ENCODE measurements at places on chromosomes 3 and 15. TPM values are rescaled to one million over a fixed set of nuclear protein-coding genes. Genes with fewer than 3 reads are reported as not detected.

Gene PLS1
- total RNA-seq: 0.53 TPM

DNA sequence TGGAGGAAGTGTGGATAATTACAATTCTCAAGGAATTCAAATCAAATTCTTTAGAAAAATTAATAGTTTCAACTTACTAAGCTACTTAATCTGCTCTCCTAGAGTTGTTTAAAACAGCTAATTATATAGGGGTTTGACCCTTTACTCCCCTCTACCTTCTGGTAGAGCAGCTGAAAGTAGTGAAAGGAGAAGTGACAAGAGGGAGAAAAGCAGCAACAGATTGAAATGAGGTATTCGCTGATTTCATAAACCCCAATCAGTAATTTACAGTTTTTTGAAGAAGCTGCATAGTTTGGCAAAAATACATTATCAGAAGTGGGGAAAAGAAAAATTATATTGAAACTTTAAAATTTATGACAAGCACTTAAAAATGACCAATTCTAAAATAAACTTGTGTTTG, 52.8 kb downstream of the ZMAT3 start:
- no peak for DNase-seq

DNA sequence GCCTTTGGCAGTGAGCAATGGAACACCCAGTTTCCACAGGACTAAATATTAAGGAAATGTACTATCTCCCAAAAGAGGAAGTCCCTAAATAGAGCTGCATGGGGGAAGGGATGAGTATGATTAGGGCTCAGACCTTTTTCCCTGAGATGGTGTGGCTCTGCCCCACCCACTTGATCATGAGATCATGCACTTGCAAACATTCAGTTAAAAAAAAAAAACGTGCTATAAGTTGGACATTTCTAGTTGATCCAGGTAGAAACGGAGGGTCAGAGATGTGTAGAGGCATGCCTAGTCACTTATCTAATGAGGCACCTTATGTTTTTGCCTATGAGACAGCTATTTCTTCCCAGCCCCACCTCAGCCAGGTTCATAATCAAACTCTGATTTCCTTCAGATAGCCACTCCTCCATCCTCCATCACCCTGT, 24.5 kb upstream of the SSR3 start:
- no peak for DNase-seq

DNA sequence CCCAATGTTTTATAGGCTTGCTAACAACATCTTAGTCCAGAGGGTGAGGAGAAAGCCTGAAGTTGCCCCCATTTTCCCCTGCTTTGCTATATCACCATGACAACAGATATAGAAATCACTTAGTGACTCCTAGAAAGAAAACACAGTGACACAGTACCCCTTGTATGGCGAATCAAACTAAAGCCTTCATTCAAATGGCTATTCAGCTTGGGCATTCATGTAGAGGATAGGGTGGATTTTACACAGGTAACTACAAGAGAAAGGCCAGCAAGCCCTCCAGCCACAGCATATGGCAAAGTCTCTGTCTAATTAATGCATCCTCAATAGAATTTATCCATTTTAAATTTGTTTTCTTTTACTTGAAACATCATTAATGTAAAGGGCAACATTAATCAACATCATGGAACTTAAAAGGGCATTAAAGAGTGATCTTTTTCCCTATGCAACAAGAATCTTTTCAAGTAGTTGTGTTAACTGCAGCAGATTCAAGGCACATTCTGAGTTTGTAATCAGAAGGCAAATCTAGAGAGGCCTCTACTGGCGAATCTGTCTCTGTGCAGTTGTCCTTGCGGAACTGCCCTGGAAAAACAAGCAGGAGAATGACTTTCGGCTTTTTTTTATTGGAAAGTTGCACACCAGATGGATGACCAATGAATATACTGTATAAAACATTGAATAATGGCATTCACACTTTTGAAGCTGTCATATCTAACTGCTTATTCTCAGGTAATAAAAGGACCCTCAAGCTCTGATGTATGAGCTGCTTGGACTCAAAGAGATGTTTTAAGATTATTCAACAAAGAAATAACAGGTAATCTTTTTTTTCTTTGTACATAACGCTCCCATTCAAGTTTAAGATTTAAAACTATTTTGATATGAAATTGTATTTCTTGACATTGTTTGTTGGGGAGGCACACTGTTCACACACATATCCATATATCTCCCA, 621.7 kb upstream of the AGTR1 start:
- no peak for DNase-seq

All from sciatic nerve (tissue), 2 donors.